Activated CD4-positive, alpha-beta T cell treated with anti-CD3 and anti-CD28 coated beads, Interleukin-2, amount 10 ng/mL, durations not matched to agents 7 days and 5 days (primary cell): ENCODE measurements at places on chromosomes 1 and 21. TPM values are rescaled to one million over a fixed set of nuclear protein-coding genes. Genes with fewer than 3 reads are reported as not detected.

- DNase-seq, result no peak
Observed at GRCh38 chr1:188668083-188668482, 1809.6 kb downstream of the BRINP3 start.

GRCh38 chr1:100494393-100495084 lies 43.4 kb upstream of the GPR88 start:
- DNase-seq, result no peak

DNA sequence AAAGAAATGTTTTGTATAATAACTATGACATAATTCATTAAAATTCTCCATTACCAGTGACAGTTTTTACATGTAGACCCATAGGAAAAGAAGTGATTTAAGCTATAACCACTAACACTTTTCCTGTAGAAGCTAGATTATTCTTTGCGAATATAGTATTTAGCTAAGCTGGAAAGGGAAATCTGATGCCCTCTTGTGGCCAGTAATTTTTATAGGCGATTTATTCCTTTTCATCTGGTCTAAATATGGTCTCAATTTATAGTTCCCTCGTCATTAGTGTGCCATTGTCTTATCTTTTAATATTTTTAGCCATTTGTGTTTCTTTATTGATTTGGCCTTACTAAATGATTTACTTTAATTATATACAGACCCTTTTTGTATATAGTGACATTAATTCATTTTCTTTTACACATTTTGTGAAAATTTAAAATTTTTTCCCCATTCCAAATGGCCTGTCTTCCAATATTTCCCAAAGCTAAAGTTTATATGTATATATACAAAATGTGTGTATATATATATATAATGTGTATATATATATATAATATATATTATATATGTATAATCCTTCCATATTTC lies 26.7 kb downstream of the BTG3 start:
- peak; percentile 29 for DNase-seq

DNA sequence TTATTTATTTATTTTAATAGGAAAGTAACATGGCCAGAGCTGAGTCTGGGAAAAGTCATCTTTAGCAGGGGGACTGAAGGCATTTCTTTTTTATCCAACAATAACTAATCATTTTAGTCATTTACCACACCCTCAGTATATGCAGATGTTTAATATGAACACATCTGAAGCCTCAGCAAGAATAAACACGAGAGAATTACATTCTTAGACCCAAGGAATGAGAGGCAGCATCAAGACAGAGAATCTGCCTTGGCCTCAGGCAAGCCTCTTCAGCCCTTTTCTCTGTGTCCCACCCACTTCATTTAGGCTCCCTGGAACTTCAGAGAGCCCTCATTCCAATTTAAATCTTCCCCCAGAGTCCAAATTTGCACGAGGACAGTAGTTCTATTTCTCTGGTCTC lies 17.0 kb upstream of the IGSF3 start:
- no peak for DNase-seq

DNA sequence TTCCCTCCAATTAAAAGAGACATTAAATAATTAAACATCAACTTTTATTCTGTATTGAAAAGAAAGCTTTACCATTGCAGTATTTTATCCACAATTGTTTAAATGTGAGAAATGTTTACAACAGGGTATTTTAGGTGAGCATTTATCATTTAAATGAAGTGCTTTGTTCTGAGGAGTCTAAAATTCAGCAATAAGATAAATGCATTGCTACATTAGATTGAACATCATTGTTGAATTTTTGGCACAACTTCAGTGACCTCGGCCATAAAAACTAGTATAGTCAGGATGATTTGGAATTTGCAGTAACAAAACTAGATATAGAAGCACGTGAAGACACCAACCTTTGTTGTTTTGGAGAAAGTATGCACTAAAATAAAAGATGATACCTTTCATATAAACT lies 692.9 kb downstream of the USP25 start:
- no peak for DNase-seq

The CRYBG2 gene
- 2.6 TPM for total RNA-seq

The TSPAN1 gene
- total RNA-seq, result not detected
